ENCODE measurements at places on chromosomes 12 and 14.

DNA sequence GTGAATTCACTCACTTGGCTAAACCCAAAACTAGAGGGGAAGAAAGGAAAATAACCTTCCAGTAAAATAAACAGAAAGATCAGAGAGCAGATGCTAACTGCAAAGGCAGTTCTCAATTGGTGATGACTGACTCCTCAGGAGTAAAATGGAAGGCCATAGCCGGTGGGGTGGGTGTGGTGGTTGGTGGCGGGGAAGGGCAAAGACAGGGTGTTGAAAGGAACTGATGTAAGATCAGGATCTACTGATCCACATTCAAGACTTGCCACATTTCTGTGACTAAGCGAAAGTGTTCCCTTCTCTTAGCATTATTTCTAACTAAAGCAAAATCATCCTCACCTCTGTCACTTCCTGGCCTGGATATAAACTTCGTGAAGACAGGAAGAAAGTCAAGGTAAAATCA, 26.3 kb upstream of the TC2N start:
- H3K27me3 ChIP-seq = peaks cover 6% of the 10 kb centered on the region
- H3K4me1 ChIP-seq = peaks cover 31% of the 10 kb centered on the region
- no peak overlapping the region for H3K4me3 ChIP-seq
- no peak overlapping the region for H3K27ac ChIP-seq
- H3K36me3 ChIP-seq = no peaks in the 10 kb centered on the region

GRCh38 chr12:13257356-13257875, 60.9 kb downstream of the EMP1 start:
- H3K4me1 ChIP-seq = peaks cover 10% of the 10 kb centered on the region
- no peak for DNase-seq
- no peaks in the 10 kb centered on the region for H3K27me3 ChIP-seq
- no peak overlapping the region for H3K27ac ChIP-seq
- H3K36me3 ChIP-seq = no peaks in the 10 kb centered on the region

DNA sequence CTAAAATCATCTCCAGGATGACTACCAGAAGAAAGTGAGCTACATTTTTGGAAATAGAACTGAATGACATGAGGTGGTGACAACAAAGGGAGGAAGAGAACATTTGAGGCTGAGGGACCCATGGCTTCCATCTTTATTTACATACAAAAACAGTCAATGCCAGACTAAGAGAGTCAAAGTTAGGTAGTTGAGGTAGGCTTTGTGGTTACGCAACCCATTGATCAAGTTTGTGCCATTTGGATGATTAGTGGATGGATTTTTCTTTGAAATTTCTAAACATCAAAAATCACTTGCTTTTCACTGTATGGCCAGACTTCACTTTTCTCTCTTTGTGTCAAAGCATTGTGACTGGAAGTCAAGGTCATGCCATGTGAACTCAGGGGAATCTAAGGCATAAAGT, 22.9 kb downstream of the ASCL1 start:
- no peaks in the 10 kb centered on the region for H3K36me3 ChIP-seq
- no peaks in the 10 kb centered on the region for H3K4me1 ChIP-seq
- H3K4me3 ChIP-seq = no peak overlapping the region

- no peaks in the 10 kb centered on the region for H3K27me3 ChIP-seq
- H3K4me3 ChIP-seq = no peak overlapping the region
- H3K27ac ChIP-seq = no peak overlapping the region
- DNase-seq = no peak
- no peaks in the 10 kb centered on the region for H3K36me3 ChIP-seq
Observed at GRCh38 chr12:99386907-99387306, 260.6 kb upstream of the GARIN6 start.

- H3K4me1 ChIP-seq = no peaks in the 10 kb centered on the region
- no peak overlapping the region for H3K27ac ChIP-seq
- H3K36me3 ChIP-seq = no peaks in the 10 kb centered on the region
- no peak overlapping the region for H3K4me3 ChIP-seq
Observed at GRCh38 chr12:7868391-7868790, 4.3 kb downstream of the SLC2A14 start.

GRCh38 chr14:38107216-38107631, 100.5 kb upstream of the SSTR1 start:
- peaks cover 20% of the 10 kb centered on the region for H3K4me1 ChIP-seq
- no peak overlapping the region for H3K4me3 ChIP-seq
- no peaks in the 10 kb centered on the region for H3K27me3 ChIP-seq
- H3K36me3 ChIP-seq = no peaks in the 10 kb centered on the region
- H3K27ac ChIP-seq = no peak overlapping the region
- no peak for DNase-seq

GRCh38 chr12:15546102-15546701, 223.9 kb downstream of the PTPRO start:
- no peak for DNase-seq
- H3K4me1 ChIP-seq = no peaks in the 10 kb centered on the region
- no peaks in the 10 kb centered on the region for H3K27me3 ChIP-seq
- no peaks in the 10 kb centered on the region for H3K36me3 ChIP-seq
- no peak overlapping the region for H3K27ac ChIP-seq
- H3K4me3 ChIP-seq = no peak overlapping the region

DNA sequence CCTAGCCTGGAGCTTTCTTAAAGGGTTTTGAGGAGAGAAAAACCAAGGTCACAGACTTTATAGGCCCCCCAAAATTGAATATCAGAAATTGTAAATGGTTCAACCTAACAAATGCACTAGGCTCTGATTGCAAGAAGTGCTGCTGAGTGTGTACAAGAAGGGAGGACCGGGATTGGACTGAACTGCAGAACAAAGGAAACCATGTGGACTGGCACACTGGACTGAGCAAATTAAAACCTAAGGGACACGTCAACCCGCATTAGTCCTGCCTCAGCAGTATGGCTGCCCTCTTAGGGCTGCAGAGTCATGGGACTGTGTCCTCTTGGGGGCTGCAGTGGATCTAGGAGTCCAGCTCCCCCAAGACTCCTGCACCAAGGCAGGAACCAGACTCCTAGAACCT, 842 bp upstream of the CISTR start:
- peaks cover 17% of the 10 kb centered on the region for H3K4me1 ChIP-seq
- H3K27me3 ChIP-seq = no peaks in the 10 kb centered on the region
- no peak overlapping the region for H3K27ac ChIP-seq

DNA sequence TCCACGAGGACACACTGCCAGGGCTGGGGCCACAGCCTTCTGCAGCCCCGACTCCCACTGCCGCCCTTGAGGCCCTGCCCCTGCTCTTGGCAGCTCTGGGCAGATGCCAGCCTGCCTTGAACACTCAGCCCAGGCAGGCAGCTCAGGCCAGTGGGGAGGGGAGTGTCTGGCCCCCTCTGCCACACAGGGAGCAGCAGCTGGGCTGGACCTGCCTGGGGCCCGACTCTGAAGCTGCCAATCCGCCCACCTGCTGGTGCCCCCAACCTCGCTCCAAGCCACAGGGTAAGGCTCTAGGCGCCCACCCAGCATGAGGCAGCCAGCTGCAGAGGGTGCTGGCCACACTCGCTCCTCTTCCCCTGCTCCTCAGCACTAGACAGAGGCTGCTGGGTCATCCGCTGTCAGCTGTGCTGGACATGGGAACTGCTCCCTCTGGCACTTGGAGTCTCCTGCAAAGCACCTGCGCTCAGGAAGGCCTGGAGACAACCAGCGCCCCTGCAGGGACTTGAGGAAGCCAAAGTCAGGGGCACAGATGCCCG, 24.6 kb upstream of the NUDT14 start:
- no peak overlapping the region for H3K4me3 ChIP-seq
- no peak for DNase-seq
- H3K4me1 ChIP-seq = peaks cover 35% of the 10 kb centered on the region
- H3K27me3 ChIP-seq = peaks cover 32% of the 10 kb centered on the region

DNA sequence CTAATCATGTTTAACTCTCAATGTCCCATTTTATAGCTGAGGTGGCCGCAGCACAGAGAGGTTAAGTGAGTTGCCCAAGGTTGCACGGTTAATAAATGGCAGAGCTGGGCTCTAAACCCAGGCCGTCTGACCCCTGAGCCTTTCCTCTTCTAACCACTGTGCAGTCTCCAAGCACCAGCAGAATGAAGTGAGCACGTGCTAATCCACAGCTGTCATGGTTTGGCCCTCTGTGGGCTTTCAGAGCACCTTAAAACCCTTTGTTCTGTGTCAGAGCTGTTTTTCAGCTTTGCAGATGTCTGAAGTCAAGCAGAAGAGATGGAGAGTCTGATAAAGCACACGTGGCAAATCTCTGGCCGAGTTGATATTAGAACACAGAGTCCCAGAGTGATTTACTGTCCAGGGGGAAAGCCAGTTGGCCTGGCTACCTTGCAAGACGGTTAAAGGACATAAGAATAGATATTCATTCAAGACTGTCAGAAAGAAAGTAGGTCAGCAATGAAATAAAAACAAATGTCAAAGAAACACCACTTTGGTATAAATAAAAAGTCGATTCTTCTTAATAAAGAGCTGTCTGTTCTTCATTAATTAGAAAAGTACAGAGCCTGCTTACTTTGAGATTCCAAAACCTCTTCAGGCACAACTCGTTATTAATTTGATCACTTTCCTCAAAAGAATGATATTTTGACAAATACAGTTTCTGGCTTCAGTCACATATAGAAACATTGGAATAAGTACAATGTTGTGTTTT, 107.3 kb downstream of the CRADD start:
- no peaks in the 10 kb centered on the region for H3K27me3 ChIP-seq
- H3K27ac ChIP-seq = peak overlapping the region; percentile 64
- H3K36me3 ChIP-seq = no peaks in the 10 kb centered on the region
- DNase-seq = no peak
- H3K4me3 ChIP-seq = no peak overlapping the region

DNA sequence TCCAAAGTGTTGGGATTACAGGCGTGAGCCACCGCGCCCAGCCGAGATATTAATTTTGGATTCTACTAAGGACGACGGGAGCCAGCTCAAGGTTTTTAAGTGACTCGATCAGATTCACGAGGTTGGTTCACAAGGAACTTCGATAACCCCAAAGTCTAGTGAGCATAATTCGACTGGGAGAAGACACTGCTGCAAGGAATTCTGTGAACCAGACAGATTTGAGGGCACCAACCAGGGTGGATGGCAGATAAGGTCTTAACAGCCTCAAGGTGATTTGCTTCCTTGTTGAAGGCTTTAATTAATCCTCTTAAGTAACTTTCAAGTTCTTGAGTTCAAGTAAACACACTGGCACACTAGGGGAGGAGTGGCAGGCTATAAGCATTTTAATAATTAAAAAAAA, 1.1 kb upstream of the KLHDC2 start:
- no peaks in the 10 kb centered on the region for H3K27me3 ChIP-seq
- H3K27ac ChIP-seq = peak overlapping the region; percentile 100
- no peak for DNase-seq
- H3K4me1 ChIP-seq = peaks cover 12% of the 10 kb centered on the region
- H3K4me3 ChIP-seq = peak overlapping the region; percentile 99

DNA sequence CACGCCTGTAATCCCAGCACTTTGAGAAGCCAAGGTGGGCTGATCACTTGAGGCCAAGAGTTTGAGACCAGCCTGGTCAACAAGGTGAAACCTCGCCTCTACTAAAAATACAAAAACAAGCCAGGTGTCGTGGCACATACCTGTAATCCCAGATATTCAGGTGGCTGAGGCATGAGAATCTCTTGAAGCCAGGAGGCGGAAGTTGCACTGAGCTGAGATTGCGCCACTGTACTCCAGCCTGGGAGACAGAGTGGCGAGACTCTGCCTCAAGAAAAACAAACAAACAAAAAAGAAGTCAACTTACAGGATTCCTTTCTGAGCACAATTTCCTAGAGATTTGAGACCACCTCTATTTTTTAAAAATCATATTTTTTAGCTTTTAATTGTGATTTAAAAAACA, 45.3 kb downstream of the DGLUCY start:
- peaks cover 50% of the 10 kb centered on the region for H3K4me1 ChIP-seq
- peaks cover 69% of the 10 kb centered on the region for H3K36me3 ChIP-seq
- DNase-seq = no peak
- no peak overlapping the region for H3K4me3 ChIP-seq

GRCh38 chr12:125120566-125120965, 55.3 kb downstream of the AACS start:
- no peaks in the 10 kb centered on the region for H3K36me3 ChIP-seq
- H3K27ac ChIP-seq = no peak overlapping the region
- H3K27me3 ChIP-seq = no peaks in the 10 kb centered on the region
- no peak for DNase-seq
- no peaks in the 10 kb centered on the region for H3K4me1 ChIP-seq

DNA sequence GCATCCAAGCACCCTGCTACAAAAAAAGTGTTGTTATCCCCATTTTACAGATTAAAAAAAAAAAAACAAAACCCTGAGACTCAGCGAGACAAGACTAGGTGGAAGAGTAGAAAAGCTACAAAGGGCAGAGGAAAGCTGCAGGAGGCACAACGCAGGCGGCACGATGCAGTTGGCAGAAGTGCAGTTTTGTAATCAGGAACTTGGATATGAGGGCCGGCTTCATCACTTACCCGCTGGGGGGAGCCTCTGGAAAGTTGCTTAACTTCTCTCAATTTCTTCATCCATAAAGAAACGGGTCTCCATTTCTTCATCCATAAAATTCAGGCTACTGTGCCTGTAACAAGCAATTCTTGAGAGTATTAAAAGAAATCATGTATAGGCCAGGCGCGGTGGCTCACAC, 33.1 kb upstream of the CCDC60 start:
- no peak overlapping the region for H3K27ac ChIP-seq
- H3K4me3 ChIP-seq = no peak overlapping the region
- H3K36me3 ChIP-seq = no peaks in the 10 kb centered on the region
- H3K27me3 ChIP-seq = no peaks in the 10 kb centered on the region

DNA sequence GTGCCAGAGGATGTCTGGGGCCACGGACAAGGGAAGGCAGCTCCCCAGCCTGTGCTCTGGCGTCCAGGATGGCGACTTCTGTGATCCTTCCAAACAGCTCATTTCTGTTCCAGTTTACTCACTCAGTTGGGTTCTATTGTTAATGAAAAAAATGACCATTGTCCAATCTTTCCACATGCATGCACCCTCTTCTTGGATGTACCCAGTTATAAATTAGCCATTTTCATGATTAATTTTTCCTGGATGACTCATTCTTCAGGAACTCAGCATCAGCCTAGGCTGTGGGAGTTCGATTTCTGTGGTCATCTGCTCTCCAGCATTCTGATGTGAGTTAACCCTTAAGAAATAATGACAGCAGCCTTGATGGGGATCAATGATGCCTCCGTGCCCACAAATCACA, 926.8 kb downstream of the BCL11B start:
- H3K4me3 ChIP-seq = no peak overlapping the region
- DNase-seq = no peak
- H3K4me1 ChIP-seq = no peaks in the 10 kb centered on the region
- no peaks in the 10 kb centered on the region for H3K36me3 ChIP-seq
- H3K27ac ChIP-seq = no peak overlapping the region

DNA sequence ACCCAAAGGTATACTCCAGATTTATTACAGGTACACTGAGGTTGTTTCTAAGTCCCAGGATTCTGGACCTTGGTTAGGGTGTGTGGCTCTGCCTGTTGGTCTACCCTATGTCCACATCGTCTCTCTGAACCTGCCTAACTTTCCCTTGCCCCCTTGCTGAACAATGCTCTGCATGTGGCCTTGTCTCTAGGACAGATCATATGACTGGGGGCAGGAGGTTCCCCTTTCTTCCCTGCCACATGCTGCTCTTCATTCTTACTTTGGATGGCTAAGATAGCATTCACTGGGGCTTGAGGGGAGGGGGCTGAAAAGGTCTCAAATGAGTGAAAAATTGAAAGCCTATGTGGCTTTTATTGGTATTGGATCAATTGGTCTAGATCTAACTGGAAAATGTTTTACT, 49.2 kb downstream of the MBIP start:
- no peaks in the 10 kb centered on the region for H3K36me3 ChIP-seq
- peaks cover 7% of the 10 kb centered on the region for H3K4me1 ChIP-seq
- DNase-seq = no peak
- no peak overlapping the region for H3K4me3 ChIP-seq
- H3K27me3 ChIP-seq = no peaks in the 10 kb centered on the region
- no peak overlapping the region for H3K27ac ChIP-seq

- no peak overlapping the region for H3K27ac ChIP-seq
- DNase-seq = no peak
- no peaks in the 10 kb centered on the region for H3K4me1 ChIP-seq
- no peaks in the 10 kb centered on the region for H3K36me3 ChIP-seq
- H3K27me3 ChIP-seq = no peaks in the 10 kb centered on the region
- H3K4me3 ChIP-seq = no peak overlapping the region
Observed at GRCh38 chr12:76680940-76681339, 83.0 kb upstream of the ZDHHC17 start.

All from esophagus squamous epithelium (tissue), 5 donors.